CD4-positive, alpha-beta T cell treated with Interleukin-21 for 1 hour (primary cell): ENCODE measurements at places on chromosomes 7 and 10.

DNA sequence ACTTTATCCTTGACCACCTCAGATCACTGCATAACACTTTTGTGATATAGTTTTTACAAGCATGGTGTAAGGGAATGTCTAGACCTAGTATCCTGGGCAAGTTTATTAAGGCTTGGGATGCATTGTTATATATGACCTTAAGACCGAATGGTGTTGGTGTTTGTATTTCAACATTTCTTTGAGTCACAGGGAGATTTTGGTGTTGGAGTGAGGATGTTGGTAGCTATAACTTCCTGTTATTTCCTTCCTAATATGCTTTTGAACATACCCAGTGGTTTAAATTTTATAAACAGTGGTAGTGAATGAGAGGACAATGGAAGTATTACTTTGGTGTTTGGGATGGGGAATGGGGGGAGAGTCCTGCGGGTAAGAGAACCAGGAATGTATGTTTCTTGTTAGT is 2.6 kb downstream of the EXOC4 start:
- no peak for DNase-seq

DNA sequence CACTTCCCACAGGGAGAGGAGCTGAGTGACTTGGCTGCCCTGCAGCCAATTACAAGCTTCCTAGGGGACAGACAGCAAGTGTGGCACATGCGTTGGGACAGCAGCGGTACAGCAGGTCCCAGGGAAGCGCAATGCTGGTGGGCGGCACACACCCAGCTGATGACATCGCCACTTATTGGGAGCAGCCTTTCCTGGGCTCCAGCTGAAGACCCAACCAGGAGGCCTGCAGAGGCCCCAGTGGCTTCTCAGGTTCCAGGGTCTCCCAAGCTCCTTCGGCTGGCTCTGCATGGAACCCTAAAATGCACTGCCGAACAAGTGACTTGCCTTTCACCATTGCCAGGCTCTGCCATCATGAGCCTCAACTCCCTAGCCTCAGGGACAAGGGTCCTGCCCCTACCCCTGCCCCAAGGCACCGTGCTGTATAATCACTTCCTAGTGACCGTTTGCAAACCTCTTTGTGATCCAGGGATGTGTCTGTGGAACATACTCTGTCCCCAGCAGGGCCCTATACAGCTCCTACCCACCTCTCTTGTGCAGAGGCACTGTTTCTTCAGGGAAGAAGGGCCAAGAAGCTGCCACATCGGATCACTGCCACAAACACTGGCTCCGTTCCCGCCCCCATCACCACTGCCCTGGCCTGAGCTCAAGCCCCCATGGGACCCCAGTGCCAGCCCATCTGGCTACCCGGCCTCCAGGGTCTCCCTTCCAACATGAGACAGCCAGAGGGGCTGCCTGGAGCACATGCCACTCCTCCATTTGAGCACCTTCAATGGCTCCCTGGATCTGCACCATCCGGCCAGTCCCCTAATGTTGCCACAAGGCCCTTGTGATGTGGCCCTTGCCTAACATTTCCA is 19.3 kb upstream of the SLIT1 start:
- no peak for DNase-seq

GRCh38 chr7:47765373-47765979 is 182.8 kb downstream of the PKD1L1 start:
- DNase-seq, result no peak

DNA sequence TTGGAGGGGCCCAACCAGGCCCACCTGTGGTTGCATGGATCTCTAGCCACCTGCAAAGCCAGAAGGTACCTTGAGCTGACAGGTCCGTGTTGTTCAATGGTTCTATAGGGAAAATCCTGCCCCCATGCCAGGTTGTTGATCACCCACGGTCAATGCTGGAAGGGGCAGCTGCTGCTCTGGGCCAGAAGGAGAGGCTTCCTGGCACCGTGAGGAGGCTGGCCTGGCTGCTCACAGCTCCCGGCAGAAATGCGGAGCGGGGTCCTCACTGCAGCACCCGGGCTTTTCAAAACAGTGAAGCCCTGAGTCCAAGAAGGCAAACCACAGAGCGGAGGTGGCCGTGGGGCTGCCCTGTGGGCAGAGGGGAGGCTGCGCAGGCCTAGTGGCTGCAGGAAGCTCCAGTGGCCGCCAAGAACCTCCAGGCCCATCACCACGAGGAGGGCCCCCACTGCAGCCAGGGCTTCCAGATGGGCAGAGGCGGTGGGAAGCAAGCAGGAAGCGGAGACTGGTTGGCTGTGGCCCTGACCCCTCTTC is 25.0 kb upstream of the GPR146 start:
- no peak for DNase-seq

- no peak for DNase-seq
Measured at GRCh38 chr7:17099083-17099973, 199.1 kb upstream of the AHR start.

DNA sequence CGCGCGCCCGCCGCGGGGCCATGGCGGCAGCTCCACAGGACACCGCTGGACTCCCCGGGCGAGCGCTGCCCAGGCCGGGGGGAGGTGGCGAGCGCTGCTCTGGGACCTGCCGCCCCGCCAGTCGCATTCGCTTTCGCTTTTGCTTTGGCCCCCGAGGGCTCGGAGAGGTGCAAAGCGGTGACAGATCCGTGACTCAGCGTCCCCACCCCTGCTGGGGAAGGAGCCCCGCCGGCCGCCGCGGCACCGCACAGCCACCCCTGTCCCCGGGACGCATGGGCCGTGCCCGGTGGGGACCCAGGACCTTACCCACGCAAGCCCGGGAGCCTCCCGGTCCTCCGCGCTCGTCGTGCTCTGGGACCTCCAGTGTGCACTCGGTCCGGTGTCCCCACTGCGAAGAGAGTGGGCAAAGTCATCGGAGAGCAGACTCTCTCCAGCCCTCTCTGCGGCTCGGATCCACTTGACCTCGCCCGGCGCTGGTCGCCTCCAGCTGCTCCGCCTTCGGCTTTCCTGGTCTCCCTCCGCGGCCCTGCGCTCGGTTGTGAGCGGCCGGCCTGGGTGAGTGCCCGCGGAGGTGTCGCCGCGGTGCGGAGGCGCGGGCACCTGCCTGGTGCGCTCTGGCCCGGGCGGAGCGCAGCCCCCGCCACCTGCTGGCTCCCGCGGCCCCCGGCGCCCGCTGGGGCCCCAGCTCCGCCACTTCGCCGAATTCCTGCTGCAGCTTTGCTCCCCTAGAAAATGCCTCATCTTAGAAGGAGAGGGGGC is at the start of gene IL15RA:
TSS of gene IL15RA (minus strand) at position 73 of the 759 bp plus-strand sequence. CDS start at position 22, 51 bp downstream.
- DNase-seq, result peak; percentile 85
